ENCODE measurements at places on chromosomes 2 and 18.

DNA sequence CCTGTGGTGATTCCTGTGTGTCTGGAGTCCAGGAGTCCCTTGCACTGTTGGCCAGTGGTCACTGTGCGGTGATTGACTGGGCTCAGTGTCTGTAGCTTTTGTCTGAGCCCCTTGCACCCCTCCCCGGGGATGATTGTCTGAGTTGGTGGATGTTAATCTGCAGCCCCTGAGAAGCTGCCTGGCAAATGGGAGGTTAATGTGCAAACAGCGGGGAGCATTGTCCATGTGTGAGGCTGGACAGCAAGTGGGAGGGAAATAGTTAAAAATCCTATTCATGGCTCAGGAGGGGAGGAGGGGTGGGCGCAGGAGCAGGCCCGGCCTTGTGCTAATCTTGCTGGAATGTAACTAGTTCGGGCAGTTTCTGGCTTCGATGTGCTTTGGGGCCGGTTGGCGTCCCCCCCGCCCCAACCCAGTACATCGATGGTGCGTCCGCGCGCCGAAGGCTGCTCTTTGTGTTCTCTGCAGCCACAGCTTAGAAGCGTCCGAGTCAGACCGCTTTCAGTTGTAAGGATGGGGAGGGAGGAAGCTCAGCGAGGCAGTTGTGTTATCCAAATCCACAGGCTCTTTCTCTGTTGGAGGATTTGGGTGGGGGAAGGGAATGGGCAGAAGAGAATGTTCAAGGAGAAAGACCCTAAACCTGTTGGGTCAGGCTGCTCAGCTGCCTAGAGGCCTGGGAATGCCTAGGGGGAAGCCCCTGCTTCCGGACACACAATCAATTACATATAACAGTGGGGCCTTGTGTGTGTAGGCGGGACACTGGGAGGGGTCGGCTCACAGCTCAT lies 71.8 kb downstream of the TGOLN2 start:
- no peak for DNase-seq

GRCh38 chr2:157216286-157216965 lies 41.1 kb upstream of the GALNT5 start:
- no peak for DNase-seq

DNA sequence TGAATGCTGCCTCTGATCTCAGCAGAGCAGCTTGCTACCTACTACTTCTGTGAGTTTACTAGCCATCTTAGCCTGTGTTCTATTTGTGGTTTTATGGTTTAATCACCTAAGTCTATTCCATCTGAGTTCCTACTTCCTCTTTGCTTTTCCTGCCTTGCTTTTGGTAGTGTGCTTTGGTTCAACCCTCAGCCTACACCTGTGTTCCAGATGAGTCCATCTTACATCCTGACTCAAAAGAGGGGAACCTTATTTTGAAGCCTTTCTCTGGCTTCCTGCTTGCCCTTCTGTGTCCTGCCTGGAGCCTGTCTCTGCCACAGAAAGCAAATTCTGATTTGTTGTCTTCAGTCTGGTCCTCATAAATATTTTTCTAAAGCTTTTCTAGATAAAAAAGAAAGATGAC lies 530.3 kb upstream of the MEX3C start:
- DNase-seq: no peak

DNA sequence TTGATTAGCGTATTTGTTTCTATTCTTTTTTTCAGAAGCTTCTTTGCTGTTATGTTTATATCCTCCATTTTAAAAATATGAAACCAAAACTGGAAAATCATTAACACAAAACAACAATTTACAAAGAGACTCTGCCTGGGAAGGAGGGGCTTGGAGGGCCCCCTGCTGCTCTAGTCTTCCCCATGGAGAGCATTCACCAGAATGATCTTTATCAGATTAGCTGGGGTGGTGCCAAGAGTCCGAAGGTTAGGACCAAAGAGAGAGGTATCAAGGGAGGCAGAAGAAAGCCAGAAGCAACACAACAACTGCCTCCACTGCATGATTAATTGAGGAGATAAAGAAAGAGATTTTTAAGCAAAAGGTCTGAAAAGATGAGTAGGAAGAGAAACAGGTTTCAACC lies 218.6 kb downstream of the IRS1 start:
- DNase-seq: no peak

- no peak for DNase-seq
Observed at GRCh38 chr2:46460241-46460921, 19.0 kb upstream of the TMEM247 start.

GRCh38 chr2:79292239-79292957 lies 132.8 kb upstream of the REG3A start:
- DNase-seq: no peak

DNA sequence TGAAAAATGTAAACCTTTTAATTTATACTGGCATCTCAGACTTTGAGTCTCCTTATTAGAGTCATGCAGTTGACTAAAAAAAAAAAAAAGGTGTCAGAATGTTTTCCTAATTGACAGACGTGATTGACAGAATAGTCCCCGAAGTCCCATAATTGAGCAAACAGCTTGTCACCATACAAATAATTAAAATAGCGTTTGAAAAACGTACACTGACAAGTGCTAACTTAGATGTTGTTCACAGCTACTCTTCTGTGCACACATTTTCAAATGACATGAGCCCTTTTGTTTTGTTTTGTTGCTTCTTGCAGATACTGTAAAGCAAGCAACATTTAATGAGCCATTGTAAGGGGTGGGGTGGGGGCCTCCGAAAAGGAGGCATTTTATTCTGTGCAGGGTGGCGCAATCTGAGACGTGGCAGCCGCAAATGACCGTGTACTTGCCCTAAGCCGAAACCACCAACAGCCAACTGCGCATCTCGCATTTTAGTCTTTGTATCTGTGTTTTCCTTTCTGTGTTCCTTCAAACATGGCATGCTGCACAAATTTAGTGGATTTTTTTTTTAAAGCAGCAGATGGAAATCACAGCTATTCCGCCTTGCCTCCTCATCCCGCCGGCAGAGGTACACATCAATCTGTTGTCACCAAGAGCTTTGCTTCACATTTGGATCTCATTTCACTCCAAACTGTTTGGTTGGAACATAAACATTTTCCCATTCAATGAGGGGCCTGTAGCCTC lies 52.4 kb downstream of the LPIN1 start:
- no peak for DNase-seq

GRCh38 chr2:54560146-54560881 lies 104.2 kb downstream of the SPTBN1 start:
- no peak for DNase-seq

- DNase-seq: no peak
Observed at GRCh38 chr2:75088791-75089190, 110.5 kb downstream of the TACR1 start.

GRCh38 chr2:36140391-36140790 lies 215.2 kb upstream of the CRIM1 start:
- no peak for DNase-seq

DNA sequence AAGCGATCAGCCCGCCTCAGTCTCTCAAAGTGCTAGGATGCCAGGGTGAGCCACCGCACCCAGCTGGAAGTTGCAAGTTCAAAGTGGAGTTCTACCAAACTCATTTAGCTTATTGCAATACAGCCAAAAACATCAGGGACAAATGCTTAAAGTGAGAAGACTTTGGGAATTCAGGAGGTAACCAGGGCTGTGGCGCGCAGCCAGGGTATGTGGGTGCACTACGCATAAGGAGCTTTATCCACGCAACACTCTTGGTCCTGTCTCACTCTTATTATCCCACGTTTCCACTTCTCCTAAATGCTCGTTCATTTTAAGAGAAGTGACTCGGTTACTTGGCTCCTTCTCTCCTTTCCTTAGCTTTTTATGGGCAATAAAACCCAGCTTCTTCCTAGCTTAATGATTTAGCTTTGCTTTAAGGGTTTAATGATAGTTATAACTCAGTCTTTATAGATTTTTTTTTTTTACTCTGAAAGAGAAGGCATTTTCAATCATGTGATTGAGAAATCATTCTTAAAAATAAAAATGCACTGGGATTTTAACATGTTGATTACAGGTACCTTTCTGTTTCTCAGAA lies 199.8 kb downstream of the KCNE4 start:
- DNase-seq: no peak

DNA sequence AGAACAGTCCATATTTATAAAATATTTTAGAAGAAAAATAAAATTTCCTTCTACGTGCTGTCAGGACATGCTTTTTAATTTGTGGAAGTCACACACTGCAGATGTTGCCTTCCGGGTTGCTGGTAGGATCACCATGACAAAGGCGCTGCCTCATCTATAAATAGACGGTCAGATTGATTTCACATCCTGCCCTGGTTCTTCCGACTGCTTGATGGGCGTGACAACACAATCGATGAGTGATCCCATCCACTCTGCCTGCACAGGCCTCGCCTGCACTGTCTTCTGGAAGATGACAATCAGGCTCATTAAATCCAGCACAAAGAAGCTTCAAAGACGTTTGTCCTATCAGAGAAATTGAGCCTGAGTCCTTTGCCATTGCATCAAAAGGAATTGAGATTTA lies 318.9 kb upstream of the TRIB2 start:
- DNase-seq: no peak
